Activated CD4-positive, alpha-beta T cell treated with anti-CD3 and anti-CD28 coated beads, Interleukin-2, Interleukin-6, amounts not matched to agents 100 ng/mL and 50 ng/mL, durations not matched to agents 16 hours and 8 hours (primary cell): ENCODE measurements at places on chromosomes 1 and 21.
A peak's percentile ranks its signal among the peaks of the same experiment; 100 is the strongest.

GRCh38 chr1:15459771-15460707 is 3.5 kb downstream of the CELA2A start:
- DNase-seq: no peak

DNA sequence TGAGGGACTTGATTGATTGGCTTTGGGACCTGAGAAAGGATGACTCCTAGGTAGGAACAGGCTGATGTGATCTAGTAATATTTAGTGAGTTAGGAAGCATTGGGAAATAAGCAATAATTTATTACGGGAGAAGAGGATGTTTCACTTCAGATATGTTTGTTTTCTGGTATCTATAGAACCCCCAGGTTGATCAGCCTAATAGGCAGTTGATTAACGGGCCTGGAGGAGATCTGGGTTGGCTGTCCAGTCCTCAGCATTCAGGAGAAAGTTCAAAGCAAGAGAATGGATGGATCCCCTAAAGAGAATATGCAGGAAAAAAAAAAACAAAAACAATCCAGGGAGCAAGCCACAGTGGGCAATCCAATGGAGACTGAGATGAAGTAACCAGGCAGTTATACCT is 48.2 kb upstream of the AKT3 start:
- no peak for DNase-seq

DNA sequence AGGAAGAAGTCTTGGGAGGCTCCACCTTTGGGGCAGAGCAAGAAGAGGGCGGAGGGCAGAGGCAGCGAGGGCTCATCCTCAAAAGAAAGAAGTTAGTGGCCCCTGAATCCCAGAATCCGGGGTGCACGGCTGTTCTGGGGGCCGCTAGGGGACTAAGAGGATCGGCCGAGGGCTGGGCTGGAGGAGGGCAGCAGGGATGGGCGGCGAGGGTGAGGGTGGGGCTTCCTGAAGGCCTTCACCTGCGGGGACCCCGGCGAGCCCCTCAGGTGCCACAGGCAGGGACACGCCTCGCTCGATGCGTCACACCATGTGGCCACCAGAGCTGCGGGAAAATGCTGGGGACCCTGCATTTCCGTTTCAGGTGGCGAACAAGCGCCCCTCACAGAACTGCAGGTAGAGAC is 23.9 kb downstream of the COL6A1 start:
- DNase-seq: no peak

DNA sequence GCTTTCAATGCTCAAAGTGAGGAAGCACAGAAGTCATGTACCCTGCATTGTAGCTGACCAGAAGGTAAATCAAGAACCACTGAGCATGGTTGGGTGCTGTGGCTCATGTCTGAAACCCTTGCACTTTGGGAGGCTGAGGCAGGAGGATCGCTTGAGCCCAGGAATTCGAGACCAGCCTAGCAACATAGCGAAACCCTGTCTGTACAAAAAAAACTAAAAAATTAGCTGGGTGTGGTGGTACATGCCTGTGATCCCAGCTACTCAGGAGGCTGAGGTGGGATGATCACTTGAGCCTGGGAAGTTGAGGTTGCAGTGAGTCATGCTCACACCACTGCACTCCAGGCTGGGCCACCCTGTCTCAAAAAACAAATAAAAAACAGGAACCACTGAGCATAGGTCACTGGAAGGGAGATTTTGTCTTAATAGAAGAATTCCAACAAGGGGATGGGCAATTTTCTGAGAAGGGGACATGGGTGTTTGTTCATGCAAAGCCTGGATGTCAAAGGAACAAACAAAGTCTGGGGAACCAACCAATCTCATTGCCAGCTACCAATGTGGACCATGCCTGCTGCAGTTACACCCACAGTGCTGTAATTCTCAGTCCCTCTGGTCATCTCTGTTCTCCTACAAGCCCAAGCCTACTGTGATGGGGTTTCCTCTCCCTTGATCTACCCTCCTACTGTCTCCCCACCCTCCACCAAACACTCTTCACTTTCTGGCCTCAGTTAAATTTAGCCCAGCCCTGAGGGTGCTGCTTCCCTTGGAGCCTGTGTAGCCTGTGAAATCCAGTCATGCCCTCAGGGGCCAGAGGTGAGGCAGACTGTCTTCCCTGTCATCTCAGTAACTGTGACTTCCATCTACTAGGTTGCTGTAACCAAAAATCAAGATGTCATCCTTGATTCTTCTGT is 47.9 kb downstream of the ELF3 start:
- DNase-seq: no peak

DNA sequence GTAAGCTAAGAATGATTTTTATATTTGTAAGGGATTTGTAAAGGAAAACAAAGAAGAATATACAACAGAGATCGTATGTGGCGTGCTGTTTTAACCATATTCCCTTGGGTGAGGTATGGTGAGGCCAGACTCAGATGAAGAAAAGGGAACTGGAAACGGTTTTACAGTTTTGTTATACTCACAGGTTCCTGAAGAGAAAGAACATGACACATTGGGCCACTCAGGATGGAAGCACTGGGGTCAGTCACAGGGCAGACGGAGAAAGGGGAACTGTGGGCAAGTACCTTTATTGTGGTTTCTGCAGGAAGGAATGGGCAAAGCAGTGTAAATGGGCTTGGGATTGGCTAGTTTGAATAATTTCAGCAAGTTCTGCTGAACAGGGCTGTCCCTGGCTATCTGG is 177.4 kb downstream of the LBR start:
- no peak for DNase-seq

GRCh38 chr21:44709426-44710293 is 1.7 kb downstream of the TSPEAR start:
- DNase-seq: no peak

DNA sequence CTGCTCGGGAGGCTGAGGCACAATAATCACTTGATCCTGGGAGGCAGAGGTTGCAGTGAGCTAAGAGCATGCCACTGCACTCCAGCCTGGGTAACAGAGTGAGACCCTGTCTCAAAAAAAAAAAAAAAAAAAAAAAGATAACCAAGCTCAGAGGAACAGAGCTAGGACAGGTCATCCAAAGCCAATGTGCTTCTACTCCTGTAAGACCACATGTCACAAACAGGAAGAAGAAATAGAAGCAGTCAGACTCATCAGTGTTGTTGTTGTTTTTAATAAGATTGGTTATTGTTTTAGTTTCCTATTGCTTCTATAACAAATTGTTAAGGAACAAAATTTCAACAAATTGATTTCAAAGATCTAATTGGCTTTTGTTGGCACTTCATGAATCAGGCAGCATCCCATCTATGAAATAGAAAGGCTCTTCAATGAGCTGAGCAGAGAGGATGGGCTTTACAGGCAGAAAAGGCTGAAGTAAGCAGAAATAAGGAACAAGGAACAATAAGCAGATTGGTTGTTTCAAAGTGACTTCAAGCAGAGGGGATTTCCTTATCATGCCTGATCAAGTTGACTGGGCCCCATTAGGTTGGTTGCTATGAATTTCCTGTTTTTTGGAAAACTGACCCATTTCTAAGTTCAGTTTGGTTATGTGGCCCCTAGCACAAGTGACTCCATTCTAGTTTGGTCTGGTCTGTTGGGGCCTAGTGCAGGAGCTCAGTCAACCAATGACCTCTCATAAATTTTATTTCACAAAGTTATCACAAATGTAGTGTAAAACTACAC is 6.0 kb upstream of the AKNAD1 start:
- DNase-seq: no peak

- DNase-seq: peak; percentile 81
Observed at GRCh38 chr1:198619375-198620140, 19.3 kb upstream of the PTPRC start.

GRCh38 chr1:184002071-184002470 is 35.5 kb downstream of the COLGALT2 start:
- no peak for DNase-seq
